Stimulated activated CD4-positive, alpha-beta T cell treated with anti-CD3 and anti-CD28 coated beads, Interleukin-4, amount 100 ng/mL, for 24 hours (primary cell): ENCODE measurements at places on chromosomes 4 and X.

- no peak for DNase-seq
Measured at GRCh38 chr4:175277816-175278215, 359.7 kb downstream of the ADAM29 start.

- DNase-seq = no peak
Measured at GRCh38 chrX:15790769-15791290, 546 bp downstream of the ZRSR2 start.

DNA sequence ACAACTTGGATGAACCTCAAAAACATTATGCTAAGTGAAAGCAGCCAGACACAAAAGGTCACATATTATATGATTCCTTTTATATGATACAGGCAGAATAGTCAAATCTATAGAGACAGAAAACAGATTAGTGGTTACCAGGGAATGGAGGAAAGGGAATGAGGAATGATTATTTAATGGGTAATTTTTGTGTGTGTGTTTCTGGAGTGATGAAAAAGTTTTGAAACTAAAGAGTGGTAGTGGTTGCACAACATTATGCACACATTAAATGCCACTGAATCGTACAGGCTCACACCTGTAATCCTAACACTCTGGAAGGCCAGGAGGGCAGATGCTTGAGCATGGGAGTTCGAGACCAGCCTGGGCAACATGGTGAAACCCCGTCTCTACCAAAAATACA, 19.6 kb upstream of the SOD3 start:
- no peak for DNase-seq

GRCh38 chr4:112593438-112594133, 43.1 kb downstream of the ZGRF1 start:
- no peak for DNase-seq

DNA sequence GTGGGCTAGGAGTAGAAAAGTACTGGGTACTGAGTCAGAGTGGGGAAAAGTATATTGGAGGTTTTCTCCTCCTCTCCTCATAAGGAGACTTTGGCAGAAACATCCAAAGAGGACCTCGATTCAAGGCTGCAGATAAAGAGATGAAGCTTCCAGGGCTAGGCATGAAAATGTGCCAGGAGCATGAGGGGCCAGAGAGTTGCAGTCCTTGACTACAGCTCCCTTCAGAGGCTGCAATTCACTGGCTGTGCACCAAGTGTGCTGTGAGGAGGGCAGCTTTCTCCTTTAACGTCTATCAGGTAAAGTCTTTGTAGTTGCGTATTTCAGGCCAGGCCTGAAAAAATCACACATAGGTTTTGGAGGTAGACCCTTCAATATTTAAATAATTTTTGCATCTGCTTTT, 174.9 kb upstream of the VEGFC start:
- no peak for DNase-seq

DNA sequence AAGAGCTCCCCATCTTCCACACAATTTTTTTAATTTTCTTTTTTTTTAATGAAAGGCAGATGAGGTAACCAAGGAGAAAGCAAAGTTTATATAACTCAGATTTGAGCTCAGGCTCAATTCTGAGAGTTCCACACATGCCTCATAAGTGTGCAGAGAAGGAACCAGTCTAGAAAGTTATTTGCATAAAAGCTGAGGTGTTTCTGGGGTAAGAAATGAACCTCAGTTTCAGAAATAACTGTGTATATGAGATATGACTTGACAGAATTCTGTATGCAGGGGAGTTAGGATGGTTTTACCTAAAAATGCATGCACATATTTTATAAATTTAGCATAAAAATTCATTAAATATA, 51.3 kb downstream of the DTHD1 start:
- no peak for DNase-seq

DNA sequence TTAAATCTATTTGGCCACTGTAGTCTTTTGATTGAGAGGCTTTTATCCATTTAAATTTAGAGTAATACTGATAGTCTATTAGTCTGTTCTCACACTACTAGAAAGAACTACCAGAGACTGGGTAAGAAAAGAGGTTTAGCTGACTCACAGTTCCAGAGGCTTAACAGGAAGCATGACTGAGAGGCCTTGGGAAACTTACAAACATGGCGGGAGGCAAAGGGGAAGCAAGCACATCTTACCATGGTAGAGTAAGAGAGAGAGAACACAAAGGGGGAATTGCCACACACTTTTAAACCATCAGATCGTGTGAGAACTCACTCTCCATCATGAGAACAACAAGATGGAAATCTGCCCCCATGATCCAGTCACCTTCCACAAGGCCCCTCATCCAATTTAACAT, 410.9 kb downstream of the PDGFC start:
- DNase-seq = no peak
